ENCODE measurements at places on chromosomes 6 and 20.

DNA sequence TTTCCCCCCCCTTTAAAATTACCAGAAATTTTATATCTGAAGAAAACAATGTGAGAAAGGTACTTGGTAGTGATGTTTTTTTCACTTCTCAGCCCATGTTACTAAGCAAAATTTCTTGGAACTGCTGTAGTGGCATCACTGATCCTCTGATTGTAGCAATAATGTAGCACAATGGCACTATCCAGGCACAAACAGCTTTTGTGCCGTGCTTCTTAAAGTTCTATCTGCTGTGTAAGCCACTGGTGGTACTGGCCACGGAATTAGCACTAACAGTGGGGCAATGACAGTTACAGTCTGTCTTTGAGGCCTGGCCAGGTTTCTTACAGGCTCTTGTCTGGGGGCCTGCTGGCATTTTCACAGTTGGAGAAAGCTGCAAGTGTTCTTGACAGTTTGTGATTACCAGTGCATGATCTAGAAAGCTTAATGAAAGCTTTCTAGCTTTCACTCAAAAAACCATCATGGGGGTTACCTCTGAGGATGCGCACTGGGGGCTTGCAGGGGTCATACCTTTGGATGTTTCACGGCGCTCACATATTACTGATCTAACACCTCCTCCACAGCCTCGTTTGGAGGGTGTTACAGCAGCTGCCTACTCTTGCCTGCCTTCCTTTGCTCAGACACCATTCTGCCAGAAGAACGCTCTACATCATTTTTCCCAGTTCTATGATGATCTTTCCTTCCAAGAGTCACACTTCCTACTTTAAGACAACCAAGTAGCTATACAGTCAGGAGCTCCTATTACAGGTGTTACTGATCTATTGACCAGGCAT, 58.4 kb upstream of the ARMH2 start:
- DNase-seq = no peak

- DNase-seq = no peak
Measured at GRCh38 chr6:149384464-149384863, 15.6 kb upstream of the SUMO4 start.

GRCh38 chr6:144007478-144008119, 460 bp downstream of the PLAGL1 start:
- no peak for DNase-seq

DNA sequence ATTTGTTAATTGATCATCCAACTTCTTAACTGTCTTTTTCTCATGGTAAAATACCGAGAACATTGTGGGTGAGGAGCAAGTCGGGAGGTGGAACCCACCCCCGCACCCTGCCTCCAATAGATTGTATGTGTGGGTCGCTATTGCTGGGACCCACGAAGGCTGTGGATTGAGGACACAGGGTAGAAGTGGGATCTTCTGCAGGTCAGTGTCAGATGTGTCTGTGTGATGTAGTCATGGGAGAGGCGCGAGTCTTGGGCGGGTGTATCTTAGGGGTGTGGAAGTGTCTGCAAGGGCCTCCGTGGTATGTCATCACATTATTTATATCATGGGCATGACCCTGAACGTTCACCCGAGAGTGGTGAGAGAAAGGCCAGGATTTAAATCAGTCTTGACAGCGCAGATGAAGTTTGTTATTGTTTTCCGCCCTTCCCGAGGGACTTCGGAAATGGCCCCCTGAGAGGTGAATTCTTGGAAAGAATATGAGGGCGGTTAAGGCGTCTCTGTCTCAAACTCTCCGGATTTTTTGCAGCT, 472 bp upstream of the PAQR8 start:
- no peak for DNase-seq

DNA sequence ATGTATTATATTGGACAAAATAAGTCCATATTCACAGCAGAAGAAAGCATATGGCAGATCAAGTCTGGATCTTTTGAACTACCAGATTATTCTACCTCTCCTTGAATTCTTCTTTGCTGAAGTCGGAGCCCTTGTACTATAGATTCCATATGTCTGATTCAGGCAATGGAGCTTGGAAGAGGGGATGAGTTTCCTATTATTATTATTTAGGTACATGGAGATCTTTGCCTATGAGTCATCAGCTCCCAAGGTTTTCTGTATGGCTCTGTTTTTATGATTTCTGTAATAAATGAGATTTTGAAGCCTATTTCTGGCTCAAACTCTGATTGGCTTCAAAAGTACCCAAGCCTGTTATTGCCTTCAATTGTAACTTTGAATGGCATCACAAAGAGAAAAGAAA, 72.0 kb downstream of the OPRM1 start:
- no peak for DNase-seq

DNA sequence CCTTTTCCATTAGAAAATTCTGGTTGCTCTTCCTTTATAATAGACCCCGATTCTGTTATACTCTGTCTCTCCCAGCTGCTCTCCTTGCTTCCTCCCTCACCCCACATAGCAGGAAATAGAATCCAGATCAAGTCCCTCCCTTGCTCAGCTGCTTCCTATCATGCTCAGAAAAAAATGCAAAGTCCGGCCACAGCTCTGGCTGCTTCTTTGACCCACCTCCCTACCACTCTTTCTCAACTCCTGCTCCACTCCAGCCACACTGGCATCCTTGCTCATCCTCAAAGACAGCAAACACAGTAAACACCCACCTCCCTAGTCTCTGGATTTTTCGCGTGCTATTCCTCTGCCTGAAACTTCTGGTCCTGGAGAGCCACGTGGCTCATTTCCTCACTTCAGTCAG, 9.1 kb upstream of the SLC22A16 start:
- no peak for DNase-seq

- DNase-seq = no peak
Measured at GRCh38 chr6:95879856-95880255, 135.9 kb upstream of the FUT9 start.

DNA sequence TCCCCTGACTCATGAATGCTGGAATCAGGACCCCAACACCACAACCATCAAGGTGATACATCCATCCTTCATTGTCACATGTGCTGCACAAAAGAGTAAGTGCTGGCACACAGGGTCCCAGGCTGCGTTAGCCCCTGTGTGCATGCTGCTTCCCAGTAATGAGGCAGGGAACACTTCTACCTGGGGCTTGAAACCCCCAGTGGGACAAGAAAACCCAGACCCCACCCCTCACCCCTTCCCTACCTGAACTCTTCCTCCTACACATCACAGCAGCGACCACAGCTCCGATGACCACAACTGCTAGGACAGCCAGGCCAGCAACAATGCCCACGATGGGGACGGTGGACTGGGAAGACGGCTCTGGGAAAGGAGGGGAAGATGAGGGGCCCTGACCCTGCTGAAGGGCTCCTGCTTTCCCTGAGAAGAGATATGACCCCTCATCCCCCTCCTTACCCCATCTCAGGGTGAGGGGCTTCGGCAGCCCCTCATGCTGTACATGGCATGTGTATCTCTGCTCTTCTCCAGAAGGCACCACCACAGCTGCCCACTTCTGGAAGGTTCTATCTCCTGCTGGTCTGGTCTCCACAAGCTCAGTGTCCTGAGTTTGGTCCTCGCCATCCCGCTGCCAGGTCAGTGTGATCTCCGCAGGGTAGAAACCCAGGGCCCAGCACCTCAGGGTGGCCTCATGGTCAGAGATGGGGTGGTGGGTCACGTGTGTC, 2.0 kb downstream of the HLA-B start:
- no peak for DNase-seq

DNA sequence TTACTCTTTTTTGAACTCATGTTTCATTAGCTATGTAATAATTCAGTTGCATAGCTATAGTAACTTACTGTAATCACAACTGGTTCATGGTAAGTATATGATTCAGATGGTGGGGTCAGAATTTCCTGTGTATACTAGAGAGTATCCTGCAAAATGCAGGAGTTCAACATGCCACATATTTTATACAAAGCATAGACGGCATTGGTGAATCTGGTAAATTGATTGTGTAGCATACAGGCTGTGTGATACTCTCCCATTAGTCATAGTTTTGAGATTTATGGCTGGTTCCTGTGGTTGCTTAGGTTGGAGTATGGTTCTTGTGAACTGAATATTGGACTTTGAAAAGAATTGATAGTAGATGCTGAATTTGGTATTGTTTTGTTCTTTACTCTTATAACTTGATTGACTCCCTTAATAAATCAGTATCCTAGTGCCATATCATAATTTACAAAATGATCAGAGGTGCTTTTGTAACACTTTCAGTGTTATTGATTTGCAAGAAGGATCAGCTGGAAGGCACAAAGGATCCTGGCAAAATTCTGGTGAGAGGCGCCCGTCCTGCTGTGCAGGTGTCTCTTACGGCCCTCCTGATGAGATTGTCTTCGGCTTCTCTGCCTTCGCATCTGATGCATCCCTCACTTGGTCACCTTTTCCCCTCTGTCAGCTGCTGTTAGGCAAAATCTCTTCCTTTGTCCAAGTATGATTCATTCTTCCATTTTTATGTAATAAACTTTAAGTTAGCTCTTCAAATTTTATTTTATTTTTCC, 22.6 kb downstream of the SNX9 start:
- no peak for DNase-seq

- no peak for DNase-seq
Measured at GRCh38 chr6:134245706-134246105, 72.2 kb downstream of the SGK1 start.

DNA sequence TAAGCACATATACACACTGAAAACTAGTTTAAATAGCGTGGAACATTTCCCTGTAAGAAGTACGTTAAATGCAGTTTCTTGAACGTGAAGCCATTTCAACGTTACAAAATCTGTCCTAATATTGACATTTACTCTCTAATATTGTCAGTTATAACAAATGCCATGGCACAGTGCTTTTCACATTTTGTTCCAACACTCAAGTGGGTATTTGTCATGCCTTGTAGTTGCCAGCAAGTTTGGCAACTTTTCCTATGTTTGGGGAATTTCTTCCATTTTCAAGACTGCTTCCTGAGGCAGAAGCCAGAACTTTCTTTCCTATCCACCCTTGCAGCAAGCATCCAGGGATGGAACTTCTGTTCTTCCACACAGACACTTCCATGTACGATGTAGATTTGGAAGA, 63.0 kb downstream of the STX11 start:
- peak; percentile 11 for DNase-seq

- DNase-seq = no peak
Measured at GRCh38 chr6:166394036-166394892, 11.5 kb upstream of the MPC1 start.

- DNase-seq = no peak
Measured at GRCh38 chr20:34091637-34092200, 20.3 kb downstream of the EIF2S2 start.

GRCh38 chr6:33132081-33132524, 56.3 kb downstream of the HLA-DPB1 start:
- DNase-seq = no peak

DNA sequence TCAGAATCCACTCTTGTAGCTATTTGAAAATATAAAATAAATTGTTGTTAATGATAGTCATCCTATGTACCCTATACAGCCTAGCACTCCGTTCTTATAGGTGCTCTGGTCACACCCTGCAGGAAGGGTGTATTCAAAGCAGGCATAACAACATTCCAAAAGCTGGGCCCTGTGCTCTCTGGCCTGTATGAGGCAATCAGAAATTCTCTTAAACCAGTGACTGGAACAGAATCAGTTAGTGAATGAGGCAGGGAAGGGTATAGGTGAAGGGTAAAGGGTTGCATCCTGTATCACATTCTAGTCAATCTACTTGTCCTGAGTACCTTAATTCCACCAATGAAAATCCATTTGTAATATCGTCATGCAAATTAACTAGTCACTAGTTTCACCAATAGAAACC, 154.5 kb upstream of the ZNF217 start:
- DNase-seq = no peak
